Activated CD4-positive, alpha-beta T cell treated with anti-CD3 and anti-CD28 coated beads, Interleukin-2, amount 10 ng/mL, durations not matched to agents 7 days and 5 days (primary cell): ENCODE measurements at places on chromosomes 3 and 15. TPM values are rescaled to one million over a fixed set of nuclear protein-coding genes. Genes with fewer than 3 reads are reported as not detected.

GRCh38 chr3:187999821-188000220 lies 154.1 kb upstream of the LPP start:
- H3K36me3 ChIP-seq = peaks cover 23% of the 10 kb centered on the region
- peaks cover 85% of the 10 kb centered on the region for H3K4me1 ChIP-seq
- peak overlapping the region; percentile 62 for H3K4me3 ChIP-seq
- H3K27ac ChIP-seq = peak overlapping the region; percentile 94
- peak; percentile 69 for DNase-seq

DNA sequence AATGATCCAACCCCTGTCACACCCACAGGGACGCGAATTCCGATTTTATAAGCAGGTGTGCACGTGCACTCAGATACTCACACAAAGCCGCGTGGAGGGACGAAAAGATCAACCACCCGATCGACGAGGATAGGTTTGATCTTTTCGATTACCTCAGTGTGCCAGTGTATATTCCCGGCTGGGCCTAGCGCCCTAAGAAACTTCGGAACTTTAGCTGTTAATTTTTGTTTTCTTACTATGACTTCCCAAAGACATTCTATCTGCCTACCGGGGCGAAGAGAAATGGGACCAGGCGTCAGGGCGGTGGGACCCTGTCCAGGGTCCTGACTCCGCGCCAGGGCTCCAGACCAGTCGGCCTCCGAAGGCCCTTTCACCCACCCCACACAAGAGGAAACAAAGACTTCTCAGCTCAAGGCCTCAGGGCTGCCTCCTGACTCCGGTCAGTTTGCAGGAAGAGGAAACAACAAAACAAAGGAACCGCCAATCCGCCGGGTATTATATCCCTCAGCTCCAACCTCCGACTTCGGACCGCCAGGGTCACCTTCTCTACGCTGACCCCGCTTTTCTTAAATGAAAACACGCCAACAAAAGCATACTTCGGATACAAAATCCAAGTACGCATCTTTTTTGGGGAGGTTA lies 6.8 kb downstream of the ONECUT1 start:
- peaks cover 19% of the 10 kb centered on the region for H3K4me1 ChIP-seq
- peak overlapping the region; percentile 54 for H3K27ac ChIP-seq
- no peak for DNase-seq

GRCh38 chr3:78148986-78149717 lies 1109.3 kb downstream of the ROBO2 start:
- H3K36me3 ChIP-seq = no peaks in the 10 kb centered on the region
- no peaks in the 10 kb centered on the region for H3K27me3 ChIP-seq
- H3K4me3 ChIP-seq = no peak overlapping the region
- no peak for DNase-seq
- H3K27ac ChIP-seq = no peak overlapping the region
- no peaks in the 10 kb centered on the region for H3K4me1 ChIP-seq

GRCh38 chr3:144477593-144477992 lies 506.0 kb downstream of the DIPK2A start:
- no peak overlapping the region for H3K4me3 ChIP-seq
- no peak for DNase-seq
- H3K36me3 ChIP-seq = no peaks in the 10 kb centered on the region
- H3K27ac ChIP-seq = no peak overlapping the region

DNA sequence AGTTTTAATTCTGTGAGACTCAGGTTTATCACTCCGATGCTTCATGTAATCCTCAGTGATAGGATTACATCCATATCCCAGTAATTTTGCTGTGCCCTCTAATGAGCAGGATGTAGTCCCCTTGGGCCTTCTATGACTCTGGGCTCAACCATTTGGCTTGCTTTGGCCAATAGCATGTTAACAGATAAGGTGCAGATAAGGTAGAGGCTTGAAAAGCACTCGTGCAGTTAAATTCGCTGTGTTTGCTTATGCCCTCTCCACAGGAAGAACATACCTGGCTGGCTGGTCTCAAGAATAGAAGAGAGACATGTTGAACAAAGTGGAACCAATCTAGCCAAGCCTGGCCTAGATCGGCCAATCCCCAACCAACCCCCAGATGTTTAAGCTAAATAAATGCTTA lies 20.1 kb downstream of the CCDC13 start:
- H3K27ac ChIP-seq = no peak overlapping the region
- peaks cover 2% of the 10 kb centered on the region for H3K36me3 ChIP-seq
- H3K4me1 ChIP-seq = peaks cover 26% of the 10 kb centered on the region
- H3K4me3 ChIP-seq = no peak overlapping the region

The ADAMTS7 gene
- 0.10 TPM for total RNA-seq

The KIF15 gene
- total RNA-seq = 58.8 TPM
